ENCODE measurements at places on chromosomes 3 and 15.

- no peak for DNase-seq
Measured at GRCh38 chr3:171088964-171089754, 62.6 kb upstream of the SLC2A2 start.

- no peak for DNase-seq
Measured at GRCh38 chr3:117619805-117620204, 910.2 kb downstream of the TUSC7 start.

GRCh38 chr3:134885877-134886621, 91.0 kb downstream of the EPHB1 start:
- no peak for DNase-seq

GRCh38 chr15:80804970-80805495, 25.9 kb downstream of the CEMIP start:
- no peak for DNase-seq

GRCh38 chr15:66241908-66242285, 11.7 kb downstream of the MEGF11 start:
- no peak for DNase-seq

DNA sequence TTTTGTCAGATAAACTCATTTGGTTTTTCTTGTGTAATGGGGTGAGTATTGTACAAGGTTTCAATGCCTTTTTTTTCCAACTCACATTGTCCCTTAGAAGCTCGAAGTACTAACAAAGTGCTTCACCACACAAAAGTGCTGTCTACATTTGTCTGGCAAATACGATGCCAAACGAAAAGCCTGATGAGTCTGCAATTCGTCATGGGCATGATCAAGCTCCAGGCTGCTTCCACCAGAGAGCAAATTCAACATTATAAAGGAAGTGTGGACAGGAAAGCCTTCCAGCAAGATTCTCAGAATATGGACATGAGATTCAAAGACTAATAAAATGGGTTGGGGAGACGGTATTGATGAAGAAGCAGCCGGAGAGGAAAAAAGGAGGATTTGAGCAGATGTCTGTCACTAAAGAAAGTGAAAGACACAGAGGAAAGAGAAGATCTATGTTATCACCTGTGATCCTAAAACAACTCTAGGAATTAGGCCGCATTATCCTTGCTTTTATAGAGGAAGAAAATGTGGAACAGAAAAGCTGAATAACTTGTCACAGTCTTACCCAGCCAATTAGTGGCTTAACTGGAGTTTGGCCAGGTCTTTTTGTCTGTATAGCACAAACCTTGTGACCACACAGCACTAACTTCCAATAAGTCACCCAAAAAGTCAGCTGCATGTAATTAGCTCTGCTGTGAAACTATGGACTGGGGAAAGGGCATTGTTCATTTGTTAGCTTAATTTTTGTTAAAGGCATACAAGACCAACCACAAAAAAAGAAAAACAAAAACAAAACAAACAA, 494.8 kb downstream of the FHIT start:
- DNase-seq = no peak

DNA sequence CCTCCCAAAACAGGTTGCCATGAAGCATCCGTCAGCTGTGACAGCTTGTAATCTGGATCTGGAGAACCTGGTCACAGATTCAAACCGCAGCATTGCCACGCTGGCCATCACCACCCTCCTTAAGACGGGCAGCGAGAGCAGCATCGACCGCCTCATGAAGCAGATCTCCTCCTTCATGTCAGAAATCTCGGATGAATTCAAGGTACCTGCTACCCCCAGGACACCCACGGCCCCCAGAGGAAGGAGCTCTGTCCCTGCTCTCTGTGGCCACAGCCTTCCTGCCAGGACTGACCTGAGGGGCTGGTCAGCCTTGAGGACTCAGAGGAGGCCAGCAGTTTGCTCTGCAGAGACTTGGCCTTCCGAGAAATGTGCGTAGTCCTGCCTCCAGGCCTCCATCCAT, 11.2 kb downstream of the COPG1 start:
- no peak for DNase-seq

DNA sequence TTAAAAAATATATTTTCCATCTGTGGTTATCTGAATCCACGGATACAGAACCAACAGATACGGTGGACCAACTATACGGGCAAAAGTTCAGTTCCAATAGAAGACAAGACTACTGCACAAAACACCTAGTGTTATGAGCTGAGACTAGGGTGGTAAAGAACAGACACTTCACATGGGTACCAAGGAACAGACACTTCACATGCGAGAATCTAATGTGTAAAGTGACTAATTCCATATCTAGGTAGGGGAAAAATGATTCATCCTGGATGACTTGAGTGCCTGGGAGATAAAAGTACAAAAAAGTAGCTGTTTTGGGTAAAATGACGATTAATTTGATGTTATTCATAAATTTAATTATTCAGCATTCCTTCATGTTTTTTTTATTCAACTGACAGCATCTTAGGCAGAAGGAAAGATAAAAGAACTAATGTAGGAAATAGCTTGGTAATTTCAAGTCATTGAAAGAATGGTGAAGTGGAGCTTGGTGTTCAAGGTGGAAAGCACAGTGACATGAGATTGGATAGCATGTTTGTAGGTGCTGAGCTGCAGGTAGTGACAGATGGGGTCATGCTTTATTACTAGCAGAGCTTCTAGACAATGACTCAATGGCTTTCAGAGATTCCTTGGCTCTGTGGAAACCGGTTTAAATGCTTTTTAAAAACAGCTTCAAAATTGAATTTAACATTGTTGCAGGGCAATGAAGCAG, 5.2 kb downstream of the CD200 start:
- no peak for DNase-seq

DNA sequence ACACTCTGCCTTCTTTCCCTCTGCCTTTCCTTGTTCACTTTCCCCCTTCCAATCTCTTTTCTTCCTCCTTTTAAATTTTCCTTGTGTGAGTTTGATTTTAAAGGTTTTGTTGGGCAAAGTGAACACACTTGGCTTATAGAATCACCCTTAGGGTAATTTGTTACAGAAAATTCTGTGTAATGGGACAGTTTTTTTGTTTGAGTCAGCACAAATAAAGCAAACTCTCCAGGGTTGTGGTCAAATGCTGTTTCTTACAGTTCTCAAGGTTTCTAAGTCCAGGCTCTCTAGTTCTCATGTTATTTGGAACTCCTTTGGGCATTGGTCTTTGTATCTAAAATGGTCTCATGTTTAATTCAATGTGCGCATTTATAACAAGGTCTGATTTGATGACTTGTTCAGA, 307.1 kb downstream of the PTPRG start:
- DNase-seq = no peak

All from ovary (tissue), 10 donors.